ENCODE measurements at places on chromosomes 2 and 18. TPM values are rescaled to one million over a fixed set of nuclear protein-coding genes. Genes with fewer than 3 reads are reported as not detected.

GRCh38 chr2:85785027-85785822, 31.4 kb downstream of the ATOH8 start:
- peak; percentile 73 for DNase-seq

DNA sequence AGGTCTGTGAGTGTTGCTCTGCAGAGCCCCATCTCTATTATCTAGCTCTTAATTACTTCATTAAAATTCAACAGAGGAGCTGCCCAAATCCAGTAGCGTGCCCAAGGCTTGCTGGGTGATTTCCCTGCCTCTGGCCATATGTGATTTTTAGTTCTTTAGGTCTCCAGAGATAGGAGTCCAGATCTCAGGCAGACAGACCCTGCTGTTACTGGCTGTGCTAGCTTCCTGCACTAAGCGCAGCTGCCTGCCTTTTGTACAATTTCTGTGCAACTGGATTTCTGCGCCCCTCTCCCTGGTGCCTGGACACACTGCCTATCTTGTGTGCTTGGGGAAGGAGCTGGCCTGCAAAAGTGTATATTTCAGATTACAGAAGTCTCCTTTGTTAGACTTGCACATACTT, 136.5 kb downstream of the TDRD15 start:
- no peak for DNase-seq

DNA sequence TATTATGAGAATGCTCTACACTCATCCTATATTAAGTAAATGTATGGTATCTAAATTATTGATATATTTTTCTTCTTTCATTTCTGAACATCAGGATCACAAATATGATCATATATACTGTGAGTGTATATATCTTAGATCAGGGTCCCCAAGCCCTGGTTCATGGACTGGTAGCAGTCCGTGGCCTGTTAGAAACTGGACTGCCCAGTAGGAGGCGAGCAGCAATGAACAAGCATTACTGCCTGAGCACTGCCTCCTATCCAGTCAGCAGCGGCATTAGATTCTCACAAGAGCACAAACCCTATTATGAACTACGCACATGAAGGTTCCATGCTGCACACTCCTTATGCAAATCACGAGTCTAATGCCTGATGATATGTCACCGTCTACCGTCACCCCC, 1247.1 kb upstream of the NXPH2 start:
- no peak for DNase-seq

Gene LRP2
- 0.66 TPM for total RNA-seq

GRCh38 chr2:65395621-65396347, 36.6 kb downstream of the SPRED2 start:
- no peak for DNase-seq

GRCh38 chr2:31533036-31533435, 47.7 kb downstream of the SRD5A2 start:
- no peak for DNase-seq

DNA sequence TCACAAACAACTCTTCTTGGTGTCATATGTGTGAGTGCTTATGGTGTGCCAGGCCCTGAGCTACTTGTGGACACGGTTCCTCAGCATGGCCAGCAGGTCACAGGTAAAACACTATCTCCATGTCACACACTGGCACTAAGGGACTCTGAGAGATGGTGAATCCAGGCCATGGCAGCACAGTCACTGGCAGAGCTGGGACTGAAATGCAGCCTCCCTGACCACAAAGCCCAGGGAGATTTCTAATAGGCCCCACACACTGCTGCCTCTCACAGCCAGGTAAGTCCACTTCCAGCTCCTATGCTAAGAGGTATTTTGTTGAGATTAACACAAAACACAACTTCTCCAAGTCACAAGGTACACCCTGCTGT, 92.0 kb downstream of the ACTR2 start:
- DNase-seq, result no peak

DNA sequence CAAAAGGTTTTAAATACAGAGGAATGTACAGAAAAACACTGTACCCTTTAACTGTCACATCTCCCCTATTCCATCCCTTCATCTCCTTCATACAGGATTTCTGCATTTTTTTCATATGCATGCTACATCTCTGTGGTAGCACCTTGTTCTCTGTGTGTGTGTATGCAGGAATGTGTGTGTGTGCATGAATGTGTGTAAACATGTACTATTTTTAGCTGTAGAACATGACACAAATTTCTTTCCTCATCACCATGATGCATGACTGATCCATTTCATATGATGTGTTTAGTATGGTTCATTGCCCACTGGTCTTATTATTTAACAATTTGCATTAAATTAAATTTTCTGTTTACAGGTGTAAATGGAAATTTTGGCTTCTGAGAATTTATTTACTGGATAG, 21.5 kb upstream of the ZEB2 start:
- no peak for DNase-seq

DNA sequence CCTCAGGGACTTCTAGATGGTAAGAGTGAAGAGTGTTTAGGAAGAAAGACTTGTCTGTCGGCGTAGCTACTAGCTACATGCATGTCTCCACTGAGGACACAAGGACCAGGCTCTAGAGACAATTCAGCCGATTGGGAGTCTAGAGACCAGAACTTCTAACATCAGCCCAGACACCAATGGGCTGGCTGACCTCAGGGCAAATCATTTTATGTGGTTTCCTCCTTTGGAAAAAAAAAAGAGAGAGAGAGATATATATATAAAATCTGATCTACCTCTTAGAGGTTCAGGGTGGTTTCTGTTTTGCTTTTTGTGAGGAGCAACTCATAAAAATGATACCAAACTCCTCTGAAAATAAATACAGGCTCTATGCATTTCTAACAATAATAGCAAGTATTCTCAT, 212.8 kb downstream of the BCL2 start:
- no peak for DNase-seq

- DNase-seq, result peak; percentile 80
Measured at GRCh38 chr2:120469426-120469825, 123.5 kb downstream of the INHBB start.

Gene ERICH2
- 1.7 TPM for total RNA-seq

- DNase-seq, result no peak
Measured at GRCh38 chr2:205770577-205770976, 88.3 kb downstream of the NRP2 start.

DNA sequence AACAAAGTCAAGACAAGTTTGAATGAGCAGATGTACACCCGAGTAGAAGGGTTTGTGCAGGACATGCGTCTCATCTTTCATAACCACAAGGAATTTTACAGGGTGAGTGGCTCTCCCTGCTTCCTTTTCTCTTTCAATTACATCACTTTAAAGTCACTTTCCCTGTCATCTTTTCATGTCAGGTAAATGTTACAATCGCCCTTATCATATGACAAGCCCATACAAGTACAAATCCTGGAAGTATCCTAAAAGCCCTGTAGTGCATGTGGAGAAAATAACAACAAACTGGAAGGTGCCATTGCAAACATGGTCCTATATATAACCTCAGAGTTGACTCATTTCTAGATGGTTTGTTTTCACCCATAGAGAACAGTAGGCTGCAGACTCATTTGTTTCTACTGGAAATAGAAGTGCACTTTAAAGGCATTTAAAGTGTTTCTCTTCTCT, 126.0 kb downstream of the SP100 start:
- DNase-seq, result no peak

- no peak for DNase-seq
Measured at GRCh38 chr2:43894743-43895142, 56.0 kb downstream of the ABCG8 start.

GRCh38 chr2:6648596-6649247, 217.0 kb downstream of the CMPK2 start:
- no peak for DNase-seq

DNA sequence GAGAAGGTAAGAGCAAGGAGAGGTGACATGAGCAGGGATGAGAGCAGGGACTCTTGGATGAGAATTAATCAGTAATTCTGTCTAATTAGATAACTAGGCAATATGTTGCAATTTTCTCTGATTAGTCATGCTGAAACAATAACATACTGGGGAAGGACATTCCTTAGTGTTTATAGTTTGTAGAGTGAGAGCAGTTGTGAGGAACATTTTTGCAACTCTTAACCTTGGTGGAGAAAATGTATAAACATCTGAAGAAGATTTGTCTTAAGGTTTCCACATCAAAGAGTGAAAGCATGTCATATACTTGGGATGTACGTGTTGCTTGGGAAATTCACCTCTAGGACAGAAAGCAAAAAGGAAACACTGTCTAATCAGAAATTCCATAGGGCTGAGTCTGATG, 955.4 kb upstream of the FANCL start:
- DNase-seq, result no peak

DNA sequence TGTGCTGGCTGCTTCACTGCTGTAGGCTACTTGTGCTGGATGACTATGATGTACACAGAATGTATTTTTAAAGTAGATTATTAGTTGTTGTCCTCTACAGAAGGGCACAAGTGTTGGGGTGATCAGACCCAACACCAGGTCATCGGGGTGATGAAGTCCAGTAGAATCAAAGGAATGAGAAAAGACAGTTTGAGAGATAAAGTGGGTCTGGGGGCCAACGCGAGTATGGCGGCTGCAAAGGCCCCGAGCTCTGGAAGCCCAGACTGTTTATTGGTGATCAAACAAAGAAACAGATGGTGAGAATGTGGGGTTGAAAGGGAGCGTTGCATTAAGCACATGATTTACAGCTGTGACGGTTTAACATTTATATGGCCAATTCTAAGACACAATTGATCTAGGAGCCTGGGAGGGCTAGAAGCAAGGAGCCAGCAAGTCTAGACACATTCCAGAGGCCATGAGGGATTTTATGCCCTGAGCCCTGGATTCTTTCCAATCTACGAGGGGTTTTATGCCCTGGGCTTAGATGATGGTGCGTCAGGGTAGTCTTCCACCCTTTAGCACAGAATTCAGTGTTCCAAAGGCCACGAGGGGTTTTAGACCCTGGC, 153.5 kb downstream of the AGPS start:
- no peak for DNase-seq

DNA sequence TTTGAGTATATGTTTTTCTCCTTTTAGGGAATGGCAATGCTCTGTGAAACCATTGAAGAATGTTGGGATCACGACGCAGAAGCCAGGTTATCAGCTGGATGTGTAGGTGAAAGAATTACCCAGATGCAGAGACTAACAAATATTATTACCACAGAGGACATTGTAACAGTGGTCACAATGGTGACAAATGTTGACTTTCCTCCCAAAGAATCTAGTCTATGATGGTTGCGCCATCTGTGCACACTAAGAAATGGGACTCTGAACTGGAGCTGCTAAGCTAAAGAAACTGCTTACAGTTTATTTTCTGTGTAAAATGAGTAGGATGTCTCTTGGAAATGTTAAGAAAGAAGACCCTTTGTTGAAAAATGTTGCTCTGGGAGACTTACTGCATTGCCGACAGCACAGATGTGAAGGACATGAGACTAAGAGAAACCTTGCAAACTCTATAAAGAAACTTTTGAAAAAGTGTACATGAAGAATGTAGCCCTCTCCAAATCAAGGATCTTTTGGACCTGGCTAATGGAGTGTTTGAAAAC, 82.3 kb downstream of the ACVR2A start:
- DNase-seq, result no peak

- no peak for DNase-seq
Measured at GRCh38 chr2:142521492-142521891, 356.0 kb upstream of the KYNU start.

Gene IL1R1
- total RNA-seq, result 111 TPM

- no peak for DNase-seq
Measured at GRCh38 chr2:67600946-67601345, 203.8 kb downstream of the ETAA1 start.

Gene ZNF521
- total RNA-seq, result 38.8 TPM

DNA sequence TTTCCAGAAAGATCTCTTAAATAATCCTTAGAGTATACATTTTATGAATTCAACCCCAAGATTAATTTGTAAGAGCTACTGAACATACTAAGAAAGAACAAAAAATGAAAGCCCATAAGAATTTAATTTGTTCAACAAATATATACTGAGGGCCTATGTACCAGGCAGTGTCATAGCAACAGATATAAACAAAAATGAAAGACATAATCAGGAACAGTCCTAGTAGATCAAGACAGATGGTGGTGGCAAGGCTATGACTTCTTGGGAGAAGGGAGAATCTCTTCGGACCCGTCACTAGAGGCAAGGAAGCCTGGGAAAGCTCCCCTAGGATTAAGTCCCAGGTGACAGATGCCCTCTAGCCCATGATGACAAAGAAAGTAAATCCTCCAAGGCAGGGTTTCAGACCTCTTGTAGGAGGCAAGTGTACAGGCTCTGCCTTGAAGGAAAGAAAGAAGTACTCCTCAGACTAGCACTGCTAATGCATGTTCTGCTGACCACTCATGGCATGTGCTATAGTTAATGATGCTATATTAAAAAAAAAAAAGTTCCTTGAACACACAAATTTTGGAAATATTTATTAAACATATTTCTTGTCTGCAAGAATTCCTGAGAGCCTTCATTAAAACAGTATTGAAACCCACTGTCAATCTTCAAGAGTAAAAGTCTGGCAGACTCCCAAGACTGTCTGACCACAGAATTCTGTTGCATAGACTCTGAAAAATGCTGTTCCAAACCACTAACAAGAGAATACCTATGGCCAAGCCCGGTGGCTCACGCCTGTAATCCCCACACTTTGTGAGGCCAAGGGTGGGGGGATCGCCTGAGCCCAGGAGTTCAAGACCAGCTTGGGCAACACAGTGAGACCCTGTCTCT, 31.5 kb downstream of the NOL10 start:
- no peak for DNase-seq

DNA sequence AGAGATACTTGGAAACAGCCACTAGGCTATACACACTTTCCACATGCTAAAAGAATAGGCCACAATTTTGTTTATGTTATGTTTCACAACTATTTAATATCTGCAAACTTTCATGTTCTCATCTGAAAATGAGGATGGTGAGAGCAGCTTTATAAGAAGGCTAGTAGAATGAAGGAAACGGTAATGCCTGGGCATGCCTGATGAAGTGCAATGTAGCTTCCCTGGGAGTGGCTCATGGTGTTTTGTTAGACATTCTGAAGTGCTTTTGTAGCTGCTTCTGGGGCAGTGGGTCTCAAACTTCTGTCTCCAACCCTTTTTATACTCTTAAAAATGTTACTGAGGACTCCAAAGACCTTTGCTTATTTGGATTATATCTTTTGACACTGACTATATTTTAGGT, 193.3 kb upstream of the VWC2L start:
- DNase-seq, result no peak

DNA sequence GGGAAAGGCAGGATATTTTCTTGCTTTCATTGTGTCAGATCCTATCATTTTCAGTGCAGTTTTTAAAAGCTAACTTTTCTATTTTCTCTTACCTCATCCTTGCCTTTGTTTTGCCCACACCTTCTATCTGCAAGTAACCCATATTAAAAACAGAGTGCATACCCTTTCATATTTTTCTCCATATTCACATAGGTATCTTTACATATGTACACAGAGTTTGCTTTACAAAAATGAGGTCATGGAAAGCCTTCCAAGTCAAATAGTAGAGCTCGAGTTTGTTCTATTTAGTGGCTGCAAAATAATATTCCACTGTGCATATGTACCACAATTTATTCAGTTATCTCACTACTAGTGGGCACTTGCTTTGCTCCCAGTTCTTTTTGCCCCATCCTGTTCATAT, 3.9 kb upstream of the DHRS9 start:
- no peak for DNase-seq

Gene SAG
- not detected for total RNA-seq

DNA sequence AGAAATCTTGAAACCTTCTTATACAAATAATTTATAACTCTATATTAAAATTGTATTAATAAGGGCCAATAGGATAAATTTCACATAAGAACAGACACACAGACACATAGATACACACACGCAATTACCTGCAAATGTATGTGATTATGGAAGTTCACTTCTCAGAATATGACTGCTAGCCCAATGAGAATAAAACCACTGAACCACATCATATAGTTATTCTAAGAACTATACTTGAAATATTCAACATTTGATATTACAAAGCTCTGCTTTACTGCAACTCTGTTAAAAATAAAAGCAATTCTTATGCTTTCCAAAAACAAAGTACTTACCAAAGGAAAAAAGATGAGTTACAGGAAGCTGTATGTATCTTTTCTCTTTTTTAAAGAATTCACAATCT, 51.1 kb downstream of the PGAP1 start:
- no peak for DNase-seq

Measured in right cardiac atrium (tissue), 5 donors.